SK-N-SH treated with all-trans-retinoic acid at 6 μM for 48 hours (cell line): ENCODE measurements at places on chromosomes 3 and 15.

DNA sequence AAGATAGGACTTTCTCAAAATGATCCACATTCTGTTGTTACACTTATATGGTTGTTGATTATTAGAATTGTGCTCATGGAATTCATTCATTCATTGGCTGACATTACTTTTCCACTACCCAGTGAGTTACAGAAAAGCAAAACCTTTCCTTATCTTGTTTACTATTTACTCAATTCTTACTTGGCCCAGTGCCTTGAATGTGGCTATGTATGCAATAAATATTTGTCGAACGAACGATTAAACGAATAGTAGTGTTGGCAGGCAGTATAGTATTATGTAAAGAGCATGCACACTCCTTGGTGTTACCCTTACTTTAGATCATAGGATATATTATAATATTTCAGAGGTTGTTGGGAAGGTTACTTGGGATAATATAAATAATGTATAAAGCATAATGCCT is 31.0 kb downstream of the CTDSPL2 start:
- no peak for ATAC-seq

DNA sequence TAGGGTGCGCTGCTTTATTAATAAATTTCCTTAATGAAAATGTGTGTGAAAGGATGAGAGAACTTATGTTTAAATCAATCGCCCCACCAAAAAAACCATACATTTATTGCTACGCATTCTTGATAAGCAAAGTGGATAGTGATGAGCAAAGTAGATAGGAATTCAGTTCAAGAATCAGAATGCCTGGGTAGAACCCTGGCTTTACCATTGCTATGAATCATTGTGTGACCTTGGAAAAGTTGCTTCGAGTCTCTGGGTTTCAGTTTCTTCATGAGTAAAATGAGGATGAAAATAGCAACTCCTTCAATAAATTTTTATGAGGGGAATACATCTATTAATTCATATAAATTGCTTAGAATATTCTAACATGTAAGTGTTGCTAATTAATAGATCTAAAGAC is 2.6 kb upstream of the ALCAM start:
- no peak for ATAC-seq

DNA sequence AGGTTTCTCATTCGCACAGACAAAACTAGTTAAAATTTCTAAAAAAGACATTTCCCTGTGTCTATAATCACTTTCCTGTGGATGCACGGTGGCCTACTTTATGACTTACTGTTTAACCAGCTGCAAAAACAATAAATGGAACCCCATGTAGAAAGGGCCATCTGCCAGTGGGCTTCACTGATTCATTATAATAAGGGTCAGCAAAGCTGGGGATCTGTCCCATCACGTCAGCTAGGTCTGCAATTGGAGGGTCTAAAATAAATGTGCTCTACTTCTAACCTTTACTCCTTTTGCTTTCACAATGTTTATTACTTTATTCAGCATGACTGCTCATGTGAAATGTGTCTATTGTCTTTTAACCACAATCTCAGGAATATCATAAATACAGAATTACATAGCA is 43.1 kb upstream of the NMD3 start:
- ATAC-seq: no peak

DNA sequence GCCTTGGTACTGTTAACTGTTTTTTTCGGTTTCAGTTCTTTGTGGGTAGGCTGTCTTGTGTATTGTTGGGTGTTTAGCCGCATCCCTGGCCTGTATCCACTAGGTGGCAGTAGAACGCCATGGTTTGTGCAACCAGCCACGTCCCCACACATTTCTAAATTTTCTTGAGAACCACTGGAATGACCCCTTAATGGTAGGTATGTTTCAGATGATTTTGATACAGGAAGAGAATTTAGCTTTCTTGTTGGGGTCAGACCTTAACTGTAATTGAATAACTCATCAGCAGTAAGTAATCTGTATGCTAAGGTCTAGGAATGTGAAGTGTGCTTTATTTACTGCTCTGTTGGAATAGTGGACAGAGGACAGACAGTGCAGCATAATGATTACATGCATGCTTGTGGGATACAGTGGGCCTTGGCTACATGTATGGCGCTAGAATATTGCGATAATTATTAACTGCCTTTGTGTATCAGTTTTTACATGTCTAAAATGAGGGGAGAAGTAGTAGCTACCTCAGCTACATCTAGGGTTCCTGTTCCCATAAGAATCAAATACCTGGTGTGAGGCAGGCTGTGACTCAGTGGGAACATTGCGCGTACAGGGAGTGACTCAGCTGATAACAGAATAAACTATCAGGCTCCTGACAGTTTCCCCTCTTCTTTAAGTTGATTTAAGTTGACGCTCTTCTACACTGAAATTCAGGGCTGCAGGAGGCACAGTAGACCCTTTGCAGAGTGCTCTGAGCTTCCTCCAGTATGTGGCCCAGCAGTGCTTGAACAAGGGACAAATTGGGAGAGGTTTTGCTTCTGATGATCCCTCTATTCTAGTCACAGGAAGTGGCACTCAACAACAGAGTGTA is 25.0 kb upstream of the GPR171 start:
- ATAC-seq: peak; percentile 95

GRCh38 chr3:172174513-172175253 is 135.3 kb downstream of the FNDC3B start:
- no peak; the same call in 2 of the 3 replicates for ATAC-seq

DNA sequence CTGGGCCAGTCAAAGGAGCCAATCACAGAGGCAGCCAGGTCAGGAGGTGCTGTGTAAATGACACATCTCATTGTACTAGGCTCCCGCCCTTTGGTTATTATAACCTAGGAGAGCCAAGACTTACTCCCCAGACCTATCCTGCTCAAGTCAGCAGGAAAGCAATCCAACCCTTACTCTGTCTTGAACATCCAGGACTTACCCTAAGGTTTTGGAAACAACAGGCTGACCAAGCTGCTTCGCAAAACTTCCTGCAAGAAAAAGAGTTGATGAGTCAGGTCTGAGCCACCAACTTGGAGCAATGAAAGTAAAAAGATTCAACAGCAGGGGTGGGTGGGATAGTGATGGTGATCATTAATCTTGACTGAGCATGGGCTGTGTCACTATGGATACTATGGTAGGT is 144.4 kb downstream of the MYLK start:
- ATAC-seq: peak; percentile 36

- ATAC-seq: no peak
These were observed 194.6 kb downstream of the GABRG3 start for GRCh38 chr15:27165590-27165989.

GRCh38 chr15:100373120-100373896 is 31.5 kb upstream of the ADAMTS17 start:
- ATAC-seq: no peak

DNA sequence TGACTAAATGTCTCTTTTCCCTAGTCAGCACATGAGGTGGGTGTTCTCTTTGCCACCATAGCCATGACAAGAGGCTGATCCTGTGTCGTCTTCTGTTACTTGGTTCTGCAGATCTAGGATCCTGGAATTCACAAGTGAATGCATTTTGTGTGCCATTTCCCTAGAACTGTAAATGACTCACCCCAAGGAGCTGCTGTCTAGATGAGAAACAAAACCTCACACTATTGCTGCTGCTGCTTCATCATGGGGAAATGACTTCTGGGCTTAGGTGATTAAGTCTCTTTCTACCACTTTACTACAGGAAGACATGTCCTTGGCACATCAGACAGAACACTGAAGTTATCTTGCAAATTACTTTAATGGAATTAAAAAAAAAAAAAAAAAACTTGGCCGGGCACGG is 54.9 kb downstream of the SLCO3A1 start:
- ATAC-seq: peak; percentile 79

- ATAC-seq: no peak
These were observed 394.6 kb upstream of the NR2F2 start for GRCh38 chr15:95935852-95936251.

- ATAC-seq: peak; percentile 96
These were observed 148.0 kb upstream of the TBL1XR1 start for GRCh38 chr3:177345049-177345972.

DNA sequence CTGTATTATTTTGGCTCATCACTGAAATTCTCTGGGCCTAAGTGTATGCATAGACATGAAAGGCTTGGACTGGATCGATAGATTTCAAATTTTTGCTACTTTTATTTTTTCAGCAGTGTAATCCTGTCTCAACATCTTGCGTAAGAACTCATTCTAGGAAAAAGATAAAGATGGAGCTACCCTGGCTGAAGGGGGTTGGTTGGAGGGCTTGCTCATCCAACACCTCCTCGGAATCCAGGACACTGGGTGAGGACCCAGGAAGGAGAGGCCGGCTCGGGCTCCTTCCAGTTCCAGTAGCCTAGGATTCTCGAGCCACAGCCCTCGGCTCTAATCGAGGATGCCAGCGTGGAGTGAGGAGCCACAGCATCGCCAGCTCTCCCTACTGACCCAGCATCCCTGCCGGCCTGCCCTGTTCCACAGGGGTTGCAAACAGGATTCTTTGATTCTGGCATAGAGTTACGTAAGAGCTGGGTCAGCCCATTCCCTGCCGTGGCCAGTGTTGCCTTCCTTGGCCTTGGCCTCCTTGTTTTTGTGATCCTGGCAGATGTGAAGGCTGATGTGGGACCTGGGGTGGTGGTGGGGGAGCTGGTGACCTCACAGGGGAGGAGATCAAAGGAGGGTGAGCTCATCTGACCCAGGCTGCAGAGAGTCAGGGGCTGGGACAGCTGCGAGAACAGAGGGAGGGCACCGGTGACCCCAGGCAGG is 149.5 kb downstream of the ALDH1A2 start:
- ATAC-seq: no peak

- ATAC-seq: no peak
These were observed 636.5 kb downstream of the ZBBX start for GRCh38 chr3:166743481-166744134.

- no peak for ATAC-seq
These were observed 36.6 kb downstream of the PSTPIP1 start for GRCh38 chr15:77031376-77032050.

- no peak for ATAC-seq
These were observed 390.4 kb downstream of the MCTP2 start for GRCh38 chr15:94621736-94622135.

DNA sequence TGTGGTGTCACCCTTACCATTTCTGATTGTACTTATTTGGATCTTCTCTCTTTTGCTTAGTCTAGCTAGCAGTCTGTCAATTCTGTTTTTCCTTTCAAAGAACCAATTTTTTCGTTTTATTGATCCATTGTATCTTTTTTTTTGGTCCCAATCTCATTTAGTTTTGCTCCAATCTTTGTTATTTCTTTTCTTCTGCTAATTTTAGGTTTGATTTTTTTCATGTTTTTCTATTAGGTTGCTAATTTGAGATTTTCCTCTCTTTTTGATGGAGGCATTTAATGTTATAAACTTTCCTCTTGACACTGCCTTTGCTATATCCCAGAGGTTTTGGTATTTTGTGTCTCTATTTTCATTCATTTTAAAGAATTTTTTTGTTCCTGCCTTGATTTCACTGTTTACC is 16.9 kb upstream of the FAM98B start:
- ATAC-seq: no peak

DNA sequence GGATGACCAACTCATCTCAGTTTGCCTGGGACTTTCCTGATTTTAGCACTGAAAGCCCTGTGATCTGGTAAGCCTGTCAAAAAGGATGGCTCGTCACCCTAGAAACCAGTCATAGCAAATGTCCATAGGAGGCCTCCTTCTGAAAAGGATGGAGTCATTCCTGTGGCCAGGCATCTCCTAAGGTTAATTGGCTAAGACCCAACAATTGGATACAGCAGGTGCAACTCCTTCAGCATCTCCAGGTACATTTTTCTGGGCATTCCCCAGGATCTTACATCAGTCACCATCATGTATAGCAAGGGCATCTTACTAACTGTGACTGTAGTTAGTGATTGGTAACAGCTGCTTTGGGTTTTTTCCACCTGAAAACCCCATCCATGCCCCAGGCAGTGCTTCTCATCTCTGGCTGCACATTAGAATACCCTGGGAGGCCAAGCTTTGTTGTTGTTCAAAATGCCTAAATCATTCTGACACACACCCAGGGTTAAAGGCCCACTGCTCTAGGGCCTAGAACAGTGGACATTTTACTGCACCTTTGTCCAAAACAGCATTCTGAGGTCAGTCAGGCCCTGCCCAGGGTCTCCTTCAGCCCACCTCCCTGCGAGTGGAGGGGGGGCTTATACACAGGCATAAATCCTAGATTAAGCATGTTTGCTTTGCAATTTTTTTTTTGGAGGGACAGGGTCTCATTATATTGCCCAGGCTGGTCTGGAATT is 28.3 kb upstream of the GALNT15 start:
- no peak for ATAC-seq

- ATAC-seq: no peak
These were observed 58.7 kb downstream of the FOXB1 start for GRCh38 chr15:60062826-60063225.

DNA sequence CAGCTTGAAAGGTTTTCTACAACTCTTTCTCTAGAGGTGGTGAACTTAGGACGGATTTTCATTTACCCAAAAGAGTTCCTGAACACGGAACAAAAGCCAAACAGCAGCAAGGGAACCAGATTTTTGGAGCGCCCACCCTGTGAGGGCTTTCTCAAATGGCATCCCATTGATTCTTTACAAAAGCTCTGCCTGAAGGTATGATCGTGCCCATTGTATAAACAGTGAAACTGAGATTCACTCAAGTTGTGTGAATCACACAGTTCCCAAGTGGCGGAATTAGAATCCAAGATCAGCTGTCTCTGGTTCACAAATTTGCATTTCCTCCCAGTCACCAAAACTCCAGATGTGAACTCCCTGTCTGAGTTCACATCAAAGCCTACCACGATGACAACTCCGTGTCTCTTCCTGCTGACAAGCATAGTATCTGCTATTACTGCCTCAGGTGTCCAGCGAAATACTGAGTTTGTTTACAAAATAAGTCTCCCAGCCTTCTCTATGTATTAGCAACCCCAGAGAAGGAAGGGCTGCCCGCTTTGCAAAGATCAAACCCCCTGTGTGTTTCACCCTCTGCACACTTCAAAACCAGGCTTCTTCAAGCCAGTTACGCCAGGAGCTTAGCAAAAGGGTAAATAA is 235.9 kb upstream of the ST8SIA2 start:
- no peak for ATAC-seq

DNA sequence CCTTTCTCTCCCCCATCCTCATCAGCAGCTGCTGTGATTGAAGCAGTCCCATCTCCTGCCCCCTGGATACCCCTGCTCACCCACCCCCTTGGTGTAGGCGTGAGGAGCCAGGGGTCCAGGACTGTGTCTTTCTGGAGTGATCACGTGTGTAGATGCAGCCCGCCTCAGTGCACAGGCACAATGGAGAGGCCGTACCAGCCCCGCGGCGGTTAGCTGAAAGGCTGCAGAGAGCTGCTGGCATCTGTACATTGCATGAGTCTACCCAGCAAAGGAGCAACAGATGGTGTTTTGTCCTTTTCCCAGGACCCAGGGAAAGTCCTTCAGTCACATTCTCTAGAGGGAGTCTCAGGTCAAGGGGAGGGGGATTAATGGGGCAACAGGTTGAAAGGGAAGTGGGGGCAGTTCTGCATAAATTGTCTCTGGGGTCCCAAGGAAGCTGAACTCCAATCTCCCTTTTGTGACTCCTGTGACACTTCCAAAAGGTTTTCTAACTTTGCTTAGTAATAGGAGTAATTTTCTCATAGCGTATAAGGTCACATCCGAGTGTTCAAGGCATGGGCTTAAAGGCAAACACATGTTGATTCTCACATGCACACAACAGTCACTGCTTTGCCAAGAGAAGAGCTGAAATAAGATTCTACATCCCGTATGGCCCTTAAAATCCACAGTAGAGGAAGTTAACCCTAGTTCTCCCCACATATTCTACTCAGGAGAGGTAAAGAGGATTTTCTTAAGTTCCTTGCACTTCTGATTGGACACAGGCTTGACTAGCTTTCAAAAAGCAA is 7.1 kb downstream of the CSPG5 start:
- ATAC-seq: no peak

- peak; percentile 35; the same call in 1 of the 3 replicates for ATAC-seq
These were observed 353.0 kb downstream of the MAGI1 start for GRCh38 chr3:65685621-65686235.
